ENCODE measurements at places on chromosomes 6 and 20.

DNA sequence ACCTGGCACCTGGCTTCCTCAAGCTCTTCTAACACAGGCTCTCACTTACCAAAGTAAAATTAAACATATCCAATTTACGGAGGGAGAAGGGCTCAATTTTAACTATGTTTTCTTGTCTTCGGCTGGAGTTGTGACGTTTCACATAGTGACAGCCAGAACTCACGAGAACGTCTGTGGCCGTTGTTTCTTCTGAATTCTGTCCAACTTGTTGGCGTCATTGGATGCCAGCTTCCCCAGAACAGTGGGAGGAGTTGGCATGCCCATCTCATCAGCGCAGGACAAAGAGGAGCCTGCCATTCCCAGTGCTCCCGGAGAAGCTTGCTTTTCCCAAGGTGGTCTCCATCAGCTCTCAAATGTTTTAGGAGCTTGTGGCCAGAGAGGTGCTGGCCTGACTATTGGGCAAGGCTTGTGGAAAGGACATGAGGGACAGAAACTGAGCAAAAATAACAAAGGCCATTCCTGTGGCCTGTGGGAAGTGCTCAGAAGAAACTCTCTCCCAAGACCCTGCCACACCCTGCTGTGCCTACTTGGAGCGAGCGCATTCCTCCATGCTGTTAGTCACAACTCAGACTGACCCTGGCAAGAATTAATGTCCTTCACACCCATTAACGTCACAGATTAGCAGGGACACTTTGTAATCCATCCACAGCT, 265.4 kb upstream of the CDH4 start:
- DNase-seq, result no peak

DNA sequence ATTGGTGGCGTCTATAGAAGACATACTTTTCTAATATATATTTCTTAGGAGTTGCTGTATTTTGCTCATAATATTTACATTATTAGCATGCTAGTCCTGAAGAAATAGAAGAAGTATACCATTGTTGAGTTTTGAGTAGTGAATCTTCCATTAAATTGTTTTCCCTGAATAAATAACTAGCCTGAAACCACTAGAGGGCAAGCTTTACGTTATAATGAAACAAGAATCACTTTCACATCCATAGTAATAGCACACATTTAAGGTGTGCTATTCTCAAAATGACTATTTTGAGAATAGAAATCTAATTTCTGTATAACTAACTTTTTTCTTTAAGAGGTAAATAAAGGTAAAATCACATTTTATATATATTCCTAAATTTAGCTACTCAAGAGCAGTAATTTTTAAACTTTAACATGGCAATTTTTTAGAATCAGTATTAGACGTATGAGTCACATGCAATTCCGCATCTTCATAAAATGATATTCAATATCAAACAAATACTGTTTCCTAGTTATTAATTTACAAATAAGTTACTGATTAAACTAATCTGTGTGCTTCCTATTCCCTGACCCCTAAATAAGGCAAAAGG, 213.2 kb upstream of the MANEA start:
- no peak for DNase-seq

DNA sequence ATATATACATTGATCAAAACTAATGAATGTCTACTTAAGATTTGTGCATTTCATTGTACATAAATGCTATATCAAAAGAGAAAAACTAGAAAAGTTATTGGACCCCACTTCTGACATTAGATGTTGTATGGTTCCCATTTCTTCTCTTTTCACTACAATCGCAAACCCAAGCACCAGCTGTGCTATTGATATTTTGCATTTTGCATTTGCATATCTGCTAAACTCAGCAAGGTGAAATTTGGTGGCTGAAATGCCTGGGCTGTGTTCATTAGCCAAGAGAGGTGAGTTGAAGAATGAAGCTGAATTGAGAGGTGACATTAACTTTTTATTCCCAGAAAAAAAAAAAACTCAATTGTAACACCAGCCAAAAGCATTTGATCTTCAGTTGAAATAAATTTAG, 232.1 kb upstream of the TENT5A start:
- no peak for DNase-seq

DNA sequence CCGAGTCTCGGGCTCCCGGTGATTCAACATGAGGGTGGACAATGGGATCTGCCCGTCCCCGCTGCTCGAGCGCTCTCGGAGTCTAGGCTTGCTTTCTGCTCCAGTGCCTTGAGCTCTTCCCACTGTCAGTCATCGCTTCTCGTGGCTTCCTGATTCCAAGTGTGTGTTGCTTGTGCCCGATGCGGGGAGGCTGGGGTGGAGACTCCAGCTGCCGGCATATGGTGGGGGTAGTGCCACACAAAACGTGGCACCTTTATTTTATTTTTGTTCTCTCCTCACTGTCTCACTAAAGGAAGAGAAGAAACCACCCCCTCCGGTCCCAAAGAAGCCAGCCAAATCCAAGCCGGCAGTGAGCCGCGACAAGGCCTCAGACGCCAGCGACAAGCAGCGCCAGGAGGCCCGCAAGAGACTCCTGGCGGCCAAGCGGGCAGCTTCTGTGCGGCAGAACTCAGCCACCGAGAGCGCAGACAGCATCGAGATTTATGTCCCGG, 14.8 kb upstream of the MYL9 start:
- DNase-seq, result no peak

DNA sequence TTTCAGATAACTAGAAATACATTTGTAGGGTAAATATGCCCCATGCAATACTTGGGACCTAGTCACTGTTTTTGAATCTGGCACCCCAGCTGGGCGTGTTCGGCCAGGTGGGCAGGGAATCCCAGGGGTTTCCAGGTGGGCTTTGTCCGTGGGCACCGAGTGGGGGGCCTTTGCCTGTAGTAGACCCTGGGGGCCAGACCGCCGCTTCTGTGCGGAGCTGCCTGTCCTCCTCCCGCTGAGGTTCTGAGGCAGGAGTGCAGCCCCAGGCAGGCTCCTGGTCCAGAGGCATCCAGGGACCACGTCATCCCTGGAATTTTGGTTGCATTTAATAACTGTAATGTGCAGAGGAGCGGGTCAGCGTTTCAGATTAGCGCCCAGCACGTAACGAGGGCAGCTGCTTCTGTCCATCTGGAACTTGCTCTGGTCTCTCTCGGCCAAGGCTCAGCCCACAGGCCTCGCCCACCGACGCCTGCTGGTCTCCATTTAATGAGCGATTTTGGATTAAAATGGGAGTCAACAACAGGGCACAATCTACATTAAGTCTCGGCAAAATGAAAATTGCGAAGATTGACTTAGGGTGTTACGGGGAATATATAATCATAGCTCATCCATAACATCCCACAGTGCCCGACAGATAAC, 12.8 kb downstream of the BHLHE23 start:
- DNase-seq, result no peak

- peak; percentile 42 for DNase-seq
These were observed 79.8 kb downstream of the KIF13A start for GRCh38 chr6:17907406-17908229.

- DNase-seq, result no peak
These were observed 59.7 kb downstream of the TMEM200A start for GRCh38 chr6:130425537-130425936.

GRCh38 chr6:118202517-118202916, 295.5 kb downstream of the SLC35F1 start:
- no peak for DNase-seq

GRCh38 chr20:57199656-57200405, 66.6 kb downstream of the BMP7 start:
- DNase-seq, result no peak

DNA sequence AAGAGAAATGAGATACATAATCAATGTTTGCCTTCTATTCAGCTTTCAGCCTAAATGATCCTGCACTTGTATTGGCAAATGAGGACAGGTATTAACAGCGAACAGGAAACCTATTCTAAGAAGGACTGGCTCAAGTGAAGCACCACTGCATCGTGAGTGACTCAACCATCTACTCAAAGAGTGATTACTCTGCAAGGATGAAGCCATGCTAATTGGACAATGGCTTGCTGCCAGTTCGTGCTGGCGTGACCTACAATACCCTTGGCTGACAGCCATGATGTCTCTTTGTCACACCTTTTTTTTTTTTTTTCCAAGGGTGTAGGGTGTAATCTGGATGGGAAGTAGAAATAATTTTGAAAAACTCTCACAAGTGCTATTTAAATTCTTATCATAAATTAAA, 104.9 kb downstream of the GJA10 start:
- DNase-seq, result no peak

Data from GOT3 (cell line).